ENCODE measurements at places on chromosomes 4 and X.

DNA sequence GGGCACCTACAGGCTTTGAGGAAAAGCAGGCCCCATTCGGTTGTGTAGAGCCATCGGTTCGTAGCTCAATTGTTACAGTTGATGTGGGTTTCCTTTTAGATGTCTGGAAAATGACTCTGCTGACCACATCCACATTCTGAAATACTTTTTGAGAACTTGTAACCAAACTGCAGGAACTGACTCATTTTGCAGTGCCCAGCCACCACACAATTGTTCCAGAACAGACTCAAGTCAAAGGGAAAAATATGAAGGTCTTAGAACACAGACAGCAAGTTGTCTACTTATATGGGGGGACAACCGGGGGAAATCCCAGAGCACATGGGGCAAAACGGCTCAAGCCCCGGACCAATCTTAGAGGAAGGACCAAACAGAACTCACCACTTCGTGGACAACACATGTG lies 557.6 kb upstream of the DIPK2B start:
- no peak for ATAC-seq

DNA sequence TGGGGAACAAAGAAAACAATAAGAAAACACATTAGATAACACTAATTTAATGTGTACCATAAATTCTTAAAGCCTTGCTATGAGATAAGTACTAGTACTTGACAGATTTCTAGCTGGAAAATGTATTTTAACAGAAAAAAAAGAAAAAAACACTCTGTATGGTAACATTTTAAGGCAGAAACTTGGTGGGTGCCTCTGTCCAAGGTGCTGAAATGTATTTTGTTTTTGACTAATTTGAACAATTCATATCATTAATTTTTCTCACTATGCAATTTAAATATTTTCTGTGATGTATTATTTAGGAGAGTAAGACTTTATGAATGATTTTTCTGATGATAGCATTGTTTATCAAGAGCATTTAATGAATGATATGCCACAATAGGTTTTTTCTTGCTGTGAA lies 107.5 kb downstream of the GABRG1 start:
- ATAC-seq, result no peak

DNA sequence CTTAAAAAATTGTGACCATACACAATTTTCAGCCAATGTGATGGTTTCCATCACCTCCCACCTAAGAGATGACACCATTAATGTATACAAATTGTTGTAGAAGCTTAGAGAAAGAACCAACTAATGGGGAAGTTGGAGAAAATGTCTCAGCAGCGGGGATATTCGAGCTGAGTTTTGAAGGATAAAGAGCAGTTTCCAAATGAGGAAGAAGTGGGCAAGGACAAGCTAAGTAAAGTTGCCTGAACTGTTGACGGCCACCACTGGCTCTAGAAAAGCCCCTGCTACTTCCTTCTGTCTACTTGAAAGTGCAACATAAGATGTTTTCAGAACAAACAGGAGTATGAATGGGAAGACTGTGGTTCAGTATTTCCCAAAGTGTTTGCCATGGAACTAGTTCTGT lies 92.0 kb downstream of the CHRNA9 start:
- no peak for ATAC-seq

GRCh38 chrX:88940904-88941303 lies 193.9 kb downstream of the CPXCR1 start:
- ATAC-seq, result no peak

- ATAC-seq, result no peak
Observed at GRCh38 chrX:1354036-1355019, 17.7 kb downstream of the IL3RA start.

GRCh38 chr4:73976217-73976616 lies 5.6 kb downstream of the PF4 start:
- no peak for ATAC-seq

- no peak for ATAC-seq
Observed at GRCh38 chr4:119471259-119471658, 149.3 kb upstream of the FABP2 start.

DNA sequence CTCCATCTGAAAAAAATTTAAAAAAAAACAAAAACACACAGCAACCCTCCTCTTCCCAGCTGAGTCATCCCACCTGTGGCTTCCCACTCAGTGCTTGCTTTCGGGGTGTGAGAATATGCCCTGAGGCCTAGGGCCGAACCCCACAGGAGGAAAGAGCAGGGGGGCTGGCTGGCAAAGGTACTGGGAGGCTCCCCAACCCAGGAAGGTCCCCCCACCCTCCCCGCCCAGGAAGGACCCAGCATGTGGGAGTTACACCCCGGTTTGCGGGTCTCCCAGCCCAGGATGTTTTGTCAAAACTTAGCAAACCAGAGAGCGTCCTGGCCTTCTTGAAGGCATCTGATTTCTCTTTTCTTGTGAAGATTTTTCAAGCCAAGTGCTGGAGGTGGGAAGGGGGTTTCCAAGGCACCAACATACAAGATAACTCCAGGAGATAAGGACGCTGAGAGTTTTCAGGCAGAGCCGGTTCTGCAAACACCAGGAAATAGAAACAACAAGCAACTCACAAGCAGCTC lies 25.7 kb upstream of the CSF2RA start:
- ATAC-seq, result peak; percentile 76

- ATAC-seq, result no peak
Observed at GRCh38 chrX:64184396-64184795, 21.1 kb downstream of the AMER1 start.

GRCh38 chrX:148530464-148531077 lies 30.2 kb downstream of the AFF2 start:
- no peak for ATAC-seq

DNA sequence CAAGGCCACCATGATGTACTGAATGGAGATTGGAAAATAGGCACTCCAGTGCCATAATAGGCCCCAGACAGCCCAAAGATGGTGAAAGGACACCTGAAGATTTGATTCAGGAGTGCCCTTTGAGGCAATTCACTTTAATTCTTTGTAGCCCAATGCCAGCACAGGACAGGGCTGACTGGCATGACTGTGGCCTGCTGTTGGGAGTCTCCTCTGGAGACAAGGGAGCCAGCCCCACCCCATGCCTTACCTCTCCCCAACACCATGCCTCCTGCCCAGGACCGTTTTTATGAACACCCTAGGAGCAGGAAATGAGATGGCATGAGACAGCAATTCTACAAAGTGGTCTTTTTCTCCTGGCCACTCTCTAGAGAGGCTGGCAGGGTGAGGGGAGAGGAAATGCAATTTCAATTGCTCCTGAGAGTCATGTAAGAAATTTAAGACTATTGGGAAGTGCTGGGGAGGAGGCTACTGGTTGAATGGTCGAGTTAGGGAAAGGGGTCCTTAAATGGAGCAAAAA lies 94.2 kb upstream of the MAMLD1 start:
- ATAC-seq, result no peak

GRCh38 chrX:110794601-110795000 lies 1.0 kb downstream of the CHRDL1 start:
- no peak for ATAC-seq

DNA sequence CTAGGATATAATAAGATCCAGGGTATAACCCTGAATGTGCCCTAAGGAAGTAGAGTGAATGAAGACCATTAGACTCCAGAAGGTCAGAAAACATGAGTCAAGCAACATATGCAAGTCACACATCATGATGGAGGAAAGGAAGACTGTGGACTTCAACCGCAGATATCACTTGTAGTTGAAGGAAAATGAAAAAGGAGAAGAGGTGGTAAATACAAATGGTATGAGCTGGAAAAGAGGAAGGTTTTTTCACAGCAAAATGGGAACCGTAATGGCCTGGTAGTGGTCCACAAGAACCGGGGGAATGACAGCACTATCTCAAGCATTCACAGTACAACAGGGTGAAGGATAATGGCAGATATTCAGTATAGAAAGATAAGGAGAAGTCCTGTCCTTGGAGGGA lies 5.2 kb upstream of the SCFD2 start:
- ATAC-seq, result no peak

DNA sequence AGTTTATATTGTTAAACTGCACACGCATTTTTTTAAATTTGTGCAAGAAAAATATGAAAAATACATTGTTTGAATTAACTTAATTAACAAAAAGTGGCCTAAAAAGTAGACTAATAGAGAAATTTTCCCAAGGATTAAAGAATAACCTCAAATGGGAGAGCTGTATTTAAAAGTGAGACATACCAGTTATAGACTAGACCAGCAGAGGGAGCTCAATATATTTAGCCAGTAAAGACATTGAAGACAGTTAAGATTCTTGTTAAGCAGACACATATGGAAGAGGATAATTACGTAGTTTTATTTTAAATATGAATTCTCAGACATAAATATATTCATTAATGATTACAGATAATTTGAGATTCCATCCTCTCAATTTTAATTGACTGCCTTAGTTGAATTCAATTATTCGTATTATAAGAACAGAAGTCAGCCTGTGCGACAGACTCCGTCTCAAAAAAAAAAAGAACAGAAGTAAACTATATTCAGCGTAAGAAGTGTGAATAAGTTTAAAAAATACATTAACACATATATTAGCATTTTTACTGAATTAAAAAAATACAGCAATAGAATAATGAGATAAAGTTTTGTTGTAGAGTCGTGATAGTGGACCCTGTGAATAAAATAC lies 64.8 kb downstream of the GLRA3 start:
- ATAC-seq, result no peak

GRCh38 chr4:8701126-8702019 lies 108.8 kb downstream of the CPZ start:
- no peak for ATAC-seq

GRCh38 chr4:71269233-71269632 lies 69.6 kb upstream of the SLC4A4 start:
- ATAC-seq, result no peak

- ATAC-seq, result no peak
Observed at GRCh38 chrX:65598559-65599147, 64.1 kb upstream of the LAS1L start.

GRCh38 chr4:118284169-118284568 lies 68.6 kb downstream of the PRSS12 start:
- peak; percentile 14 for ATAC-seq

DNA sequence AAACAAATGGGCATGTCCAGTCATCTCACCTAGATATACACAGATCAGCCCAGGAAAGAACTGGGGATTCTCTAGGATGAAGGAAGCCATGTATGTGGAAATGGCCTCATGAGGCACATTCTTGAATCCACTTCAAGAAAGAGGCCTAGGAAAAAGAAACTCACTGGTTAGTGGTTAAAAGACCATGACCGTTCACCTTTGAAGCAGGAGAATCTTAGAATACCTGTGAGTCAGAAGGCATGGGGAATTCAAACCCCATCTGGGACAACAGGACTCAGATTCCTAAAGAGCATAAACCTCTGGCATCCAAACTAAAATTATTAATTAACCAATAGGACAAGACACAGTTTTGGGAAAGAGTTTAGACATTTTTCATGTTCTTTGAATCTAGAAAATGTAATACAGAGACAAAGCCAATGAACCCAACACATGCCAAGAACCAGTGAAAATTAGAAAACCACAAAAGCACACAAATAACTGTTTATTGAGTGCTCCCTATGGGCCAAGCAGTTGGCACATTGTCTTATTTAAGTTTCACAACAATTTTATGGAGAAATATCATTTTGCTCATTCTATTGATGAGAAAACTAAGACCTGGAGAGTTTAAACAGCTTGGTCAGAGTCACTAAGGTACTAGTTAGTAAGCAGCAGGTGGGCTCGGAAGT lies 97.5 kb downstream of the NPNT start:
- ATAC-seq, result no peak

- no peak for ATAC-seq
Observed at GRCh38 chr4:38306482-38307071, 346.4 kb downstream of the PTTG2 start.

DNA sequence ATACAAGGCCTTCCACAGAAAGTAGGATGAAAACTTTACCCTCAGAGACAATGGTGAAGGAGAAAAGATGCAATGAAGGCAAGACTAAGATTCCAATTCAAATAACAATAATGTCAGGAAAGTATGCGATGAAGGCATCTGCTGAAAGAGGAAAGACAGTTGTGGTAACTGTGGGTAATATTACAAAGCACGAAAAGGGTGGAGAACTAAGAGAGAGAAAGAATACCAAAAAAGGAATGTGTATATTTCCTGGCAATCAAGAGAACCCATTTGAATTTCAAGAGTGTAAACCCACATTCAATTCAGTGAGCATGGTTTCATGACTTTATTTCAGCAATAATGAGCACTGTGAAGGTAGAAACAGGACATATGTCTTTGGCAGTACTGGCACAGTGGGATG lies 225.5 kb downstream of the PALLD start:
- ATAC-seq, result no peak

- no peak for ATAC-seq
Observed at GRCh38 chrX:105483011-105483410, 262.5 kb upstream of the TEX13A start.

- peak; percentile 35 for ATAC-seq
Observed at GRCh38 chr4:31370866-31371465, 650.8 kb downstream of the PCDH7 start.

GRCh38 chr4:145170223-145170622 lies 10.2 kb downstream of the OTUD4 start:
- ATAC-seq, result no peak

GRCh38 chrX:105210258-105210657 lies 10.2 kb downstream of the TEX13A start:
- no peak for ATAC-seq

- ATAC-seq, result peak; percentile 45
Observed at GRCh38 chr4:139453041-139453370, 915 bp upstream of the RAB33B start.

DNA sequence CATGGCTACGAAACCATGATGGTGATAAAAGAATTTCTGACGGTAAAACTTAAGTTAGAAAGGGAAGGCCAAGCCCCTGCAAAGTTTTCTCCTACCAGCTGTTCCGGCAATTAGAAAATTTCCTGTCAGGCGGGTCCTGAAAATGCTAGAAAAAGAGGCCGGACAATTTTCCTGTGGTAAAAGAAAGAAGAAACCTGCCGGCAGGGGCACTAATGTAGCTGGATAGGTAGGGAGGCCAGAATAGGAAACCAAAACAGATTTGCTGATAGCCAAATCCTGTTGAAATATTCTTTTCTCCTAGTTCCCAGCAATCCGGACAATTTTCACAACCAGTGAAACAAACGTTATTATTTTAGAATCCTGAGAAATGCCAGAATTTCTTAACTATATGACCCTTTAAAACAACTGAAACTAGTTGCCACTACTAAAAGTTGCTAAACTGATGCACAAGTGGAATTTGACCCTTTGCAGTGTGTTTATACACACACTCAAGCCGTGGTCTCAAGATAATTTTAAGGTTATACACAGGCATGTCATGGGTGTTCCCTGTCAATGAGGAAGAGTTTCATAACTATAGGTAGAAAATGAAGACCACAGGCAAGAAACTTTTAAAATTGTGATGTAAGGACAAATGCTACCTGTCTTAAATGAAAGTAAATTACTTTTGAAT lies 47.7 kb downstream of the RPS6KA3 start:
- no peak for ATAC-seq

- ATAC-seq, result no peak
Observed at GRCh38 chr4:2247128-2248043, 5.5 kb upstream of the HAUS3 start.

- no peak for ATAC-seq
Observed at GRCh38 chr4:26161030-26161824, 159.6 kb upstream of the RBPJ start.
